ENCODE measurements at places on chromosomes 1 and 21.

- DNase-seq, result no peak
Observed at GRCh38 chr1:89682611-89683010, 49.7 kb downstream of the LRRC8C start.

DNA sequence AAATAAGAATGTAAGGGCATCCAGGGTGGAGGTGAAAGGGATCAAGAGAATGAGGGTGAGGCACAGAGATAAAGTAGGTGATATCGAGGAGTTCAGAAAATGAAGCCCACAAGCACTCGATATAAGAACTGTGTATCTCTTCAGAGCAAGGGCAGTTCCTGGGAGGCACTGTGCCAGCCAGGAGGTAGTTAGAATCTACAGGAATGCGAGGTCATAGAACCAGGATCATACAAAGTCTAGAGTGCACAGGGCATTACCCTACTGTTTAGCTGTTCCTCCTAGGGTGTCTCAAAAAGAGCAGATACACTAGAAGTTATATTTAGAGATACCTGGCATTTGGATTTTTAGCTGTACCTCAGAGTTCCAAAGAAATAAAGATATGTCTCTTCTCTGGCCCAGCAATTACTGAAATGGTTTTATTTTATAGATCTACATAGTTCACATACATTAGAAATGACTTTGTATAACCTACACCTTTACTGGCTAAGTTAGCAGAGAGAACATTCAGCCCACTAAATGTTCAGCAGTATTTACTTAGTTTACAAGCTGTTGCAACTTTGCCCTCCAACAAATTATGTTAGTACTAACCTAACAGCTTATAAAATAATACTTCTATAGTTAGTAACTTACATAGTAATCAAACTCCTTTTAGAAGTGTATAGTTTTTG lies 1.6 kb downstream of the OVAAL start:
- DNase-seq, result no peak

DNA sequence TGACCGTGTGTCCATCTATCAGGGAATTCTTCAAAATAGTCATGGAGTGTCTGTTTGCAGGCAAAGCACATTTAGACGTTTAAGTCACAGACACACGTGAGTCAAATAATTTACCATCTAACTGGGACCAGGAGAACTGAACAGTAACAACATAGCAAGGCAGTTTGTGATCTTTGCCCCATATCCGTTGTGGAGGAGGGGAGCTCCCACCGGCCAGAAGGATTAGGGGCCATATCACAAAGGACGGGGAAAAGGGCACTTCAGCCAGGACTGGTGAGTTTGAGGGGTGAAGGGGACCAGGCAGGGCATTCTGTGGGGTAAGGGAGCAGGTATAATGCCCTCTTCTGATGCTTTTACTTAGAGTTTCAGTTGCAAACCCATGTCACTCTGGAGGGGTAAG lies 22.9 kb downstream of the ELAPOR1 start:
- DNase-seq, result no peak

DNA sequence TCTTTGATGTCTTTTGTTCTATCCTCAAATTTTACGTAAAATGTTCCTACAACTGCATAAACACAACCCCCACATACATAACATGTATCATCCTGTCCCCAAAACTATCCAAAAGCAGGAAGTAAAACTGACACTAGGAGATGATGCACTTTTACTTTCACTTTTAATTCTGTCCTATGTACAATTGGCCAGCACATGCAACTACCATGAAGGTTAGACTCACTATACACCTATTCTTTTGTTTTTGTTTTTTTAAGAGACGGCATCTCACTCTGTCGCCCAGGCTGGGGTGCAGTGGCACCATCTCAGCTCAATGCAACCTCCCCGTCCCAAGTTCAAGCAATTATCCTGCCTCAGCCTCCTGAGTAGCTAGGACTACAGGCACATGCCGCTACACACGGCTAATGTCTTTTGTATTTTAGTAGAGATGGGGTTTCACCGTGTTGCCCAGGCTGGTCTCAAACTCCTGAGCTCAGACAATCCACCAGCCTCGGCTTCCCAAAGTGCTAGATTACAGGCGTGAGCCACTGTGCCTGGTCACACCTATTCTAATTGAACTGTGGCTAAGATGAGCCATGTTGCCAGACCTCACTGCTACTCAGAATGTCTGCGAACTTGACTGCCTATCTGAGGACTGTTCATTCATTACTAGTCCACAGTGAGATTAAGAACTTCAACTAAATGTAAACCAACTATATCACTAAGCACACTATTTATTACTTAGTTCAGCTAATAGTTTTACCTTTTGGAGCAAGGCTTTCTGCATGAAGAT lies 48.0 kb downstream of the TOR3A start:
- no peak for DNase-seq

Data from NCI-H1092 (cell line).